ENCODE measurements at places on chromosomes 5 and 9.

DNA sequence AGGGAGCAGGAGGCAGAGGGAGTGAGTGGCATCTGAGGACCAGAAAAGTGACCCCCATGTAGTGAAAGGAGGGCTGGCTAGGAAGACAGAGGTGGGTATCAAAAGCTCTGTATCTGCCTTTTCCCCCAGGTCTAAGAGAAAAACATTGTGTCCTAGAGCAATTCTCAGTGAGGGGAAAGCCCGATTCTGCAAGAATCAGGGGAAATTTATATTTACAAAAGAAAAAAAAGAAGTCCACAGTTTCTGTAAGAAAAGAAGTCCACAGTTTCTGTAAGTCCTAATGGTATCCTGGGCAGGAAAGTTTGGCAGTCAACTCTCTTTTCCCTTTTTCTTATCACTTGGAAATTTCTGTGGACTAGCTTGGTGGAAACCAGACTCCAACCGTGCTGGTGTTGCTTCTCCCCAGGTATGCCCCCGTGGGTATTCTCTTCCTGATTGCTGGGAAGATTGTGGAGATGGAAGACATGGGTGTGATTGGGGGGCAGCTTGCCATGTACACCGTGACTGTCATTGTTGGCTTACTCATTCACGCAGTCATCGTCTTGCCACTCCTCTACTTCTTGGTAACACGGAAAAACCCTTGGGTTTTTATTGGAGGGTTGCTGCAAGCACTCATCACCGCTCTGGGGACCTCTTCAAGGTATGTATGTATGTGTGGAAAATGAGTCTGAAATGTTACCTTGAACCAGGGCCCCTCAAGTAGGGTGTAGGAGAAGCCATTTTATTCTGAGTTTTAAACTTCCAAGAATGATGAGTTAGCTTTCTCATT, 73.0 kb downstream of the SLC1A3 start:
- no peak for DNase-seq

GRCh38 chr9:110744715-110745384, 76.3 kb downstream of the MUSK start:
- DNase-seq = no peak

DNA sequence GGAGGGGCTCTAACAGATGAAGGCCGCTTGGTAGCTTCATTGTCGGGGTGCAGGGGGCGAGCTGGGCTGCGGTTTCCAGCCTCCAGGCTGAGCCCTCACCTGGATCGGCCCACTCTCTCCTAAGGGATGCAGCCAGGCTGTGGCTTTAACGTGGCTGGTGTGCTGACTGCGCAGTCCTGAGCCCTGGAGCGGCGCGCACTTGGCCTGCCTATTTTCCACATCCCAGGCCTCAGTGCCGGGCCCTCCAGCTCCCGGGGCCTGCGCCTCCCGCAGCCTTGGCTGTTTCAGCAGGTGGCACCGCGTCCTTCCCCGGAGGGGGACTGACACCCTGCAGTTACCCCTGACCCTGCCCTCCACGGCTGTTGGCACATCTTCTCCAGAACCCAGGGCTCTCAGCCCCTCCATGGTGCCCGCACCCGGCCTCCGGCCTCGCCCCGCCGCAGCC, 1.4 kb downstream of the RNU6ATAC start:
- DNase-seq = no peak

DNA sequence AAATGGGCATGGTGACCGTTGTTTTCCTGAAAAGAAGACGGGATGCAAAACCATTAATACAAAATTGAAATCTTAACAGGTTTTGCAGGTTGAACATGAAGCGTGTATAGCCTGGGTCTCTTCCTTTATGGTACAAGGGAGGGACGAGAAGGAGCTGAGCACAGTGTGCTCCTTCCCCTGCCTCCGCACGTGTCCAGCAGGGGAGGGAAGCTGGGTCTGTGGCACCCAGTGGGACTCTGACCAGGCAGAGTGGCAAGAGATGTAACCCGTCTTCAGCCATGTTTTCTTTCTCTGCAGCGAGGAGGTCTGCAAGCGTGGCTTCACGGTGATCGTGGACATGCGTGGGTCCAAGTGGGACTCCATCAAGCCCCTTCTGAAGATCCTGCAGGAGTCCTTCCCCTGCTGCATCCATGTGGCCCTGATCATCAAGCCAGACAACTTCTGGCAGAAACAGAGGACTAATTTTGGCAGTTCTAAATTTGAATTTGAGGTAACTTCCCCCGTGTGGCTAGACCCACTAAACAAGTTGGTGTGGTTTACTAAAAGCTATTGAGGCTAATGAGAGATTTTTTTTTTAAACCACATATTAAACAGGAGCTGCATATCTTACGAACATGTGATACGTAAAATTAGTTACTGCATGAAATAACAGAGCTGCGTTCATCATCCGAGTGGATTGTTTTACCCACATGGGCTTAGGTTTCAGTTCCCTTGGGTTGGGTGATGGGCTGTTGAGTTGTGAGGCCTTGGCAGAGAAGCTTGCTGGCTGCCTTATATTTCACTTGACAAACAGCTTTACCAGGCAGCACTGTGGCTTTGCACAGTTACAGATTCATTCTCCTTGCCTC, 143.7 kb downstream of the TRIO start:
- no peak for DNase-seq

DNA sequence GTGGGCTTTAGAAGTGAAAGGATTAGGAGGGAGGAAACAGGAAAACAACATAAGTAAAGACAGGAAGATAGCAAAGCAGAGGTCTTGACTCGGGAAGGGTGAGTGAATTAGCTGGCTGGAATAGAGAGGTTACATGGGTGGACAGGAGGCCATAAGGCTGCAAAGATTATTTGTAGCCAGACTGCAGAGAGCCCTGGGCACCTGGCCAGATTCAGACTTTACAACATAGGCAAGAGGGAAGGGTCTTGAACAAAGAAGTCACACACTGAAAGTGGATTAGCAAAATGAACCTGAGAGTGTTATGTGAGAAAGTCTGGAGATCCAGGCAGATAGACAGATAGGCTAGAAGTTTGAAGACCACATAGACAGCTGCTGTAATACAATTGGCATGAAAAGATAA, 29.7 kb upstream of the CER1 start:
- DNase-seq = no peak

GRCh38 chr9:71646131-71646530, 122.2 kb downstream of the CEMIP2 start:
- no peak for DNase-seq

DNA sequence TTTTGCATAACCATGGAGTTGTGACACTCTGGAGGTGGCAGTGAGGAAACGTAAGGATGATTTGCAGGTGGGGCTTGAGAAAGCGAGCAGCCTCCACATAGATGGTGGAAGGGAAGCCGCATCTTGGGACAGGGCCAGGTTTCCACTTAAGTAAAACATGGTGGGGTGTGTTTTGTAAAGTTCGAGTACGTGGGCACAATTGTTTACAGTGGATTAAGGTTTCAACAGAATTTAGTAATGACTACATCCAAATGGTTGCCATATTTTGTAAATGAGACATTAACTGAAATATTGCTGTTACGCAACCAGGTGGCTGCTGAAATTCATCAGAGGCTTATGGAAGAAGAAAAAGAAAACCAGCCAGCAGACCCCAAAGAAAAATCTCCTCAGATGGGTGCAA, 85.4 kb upstream of the IL7R start:
- no peak for DNase-seq

DNA sequence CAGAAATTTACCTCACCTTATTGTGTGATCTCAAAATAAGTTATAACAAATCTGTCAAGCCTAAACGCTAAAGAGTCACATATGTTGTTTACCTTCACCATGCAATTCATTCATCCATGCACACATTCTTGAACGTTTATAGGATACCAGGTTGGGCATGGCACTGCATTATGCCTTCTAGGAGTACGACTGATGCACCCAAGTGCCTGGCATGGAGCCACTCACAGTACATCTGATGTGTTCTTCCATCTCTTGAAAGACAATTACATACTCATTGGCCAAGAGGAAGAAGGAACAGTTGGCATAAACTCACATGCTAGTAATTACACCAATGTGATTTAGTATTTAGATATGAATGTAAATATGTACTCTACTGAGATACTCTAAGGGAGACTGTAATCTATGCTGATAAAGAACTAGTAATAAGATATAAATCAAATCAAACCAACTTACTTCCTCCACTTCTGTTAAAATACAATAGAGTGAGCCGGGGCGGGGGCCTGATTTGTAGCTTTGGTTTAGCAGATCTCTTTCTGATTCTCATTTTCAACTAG, 90.7 kb downstream of the LPAR1 start:
- DNase-seq = no peak

DNA sequence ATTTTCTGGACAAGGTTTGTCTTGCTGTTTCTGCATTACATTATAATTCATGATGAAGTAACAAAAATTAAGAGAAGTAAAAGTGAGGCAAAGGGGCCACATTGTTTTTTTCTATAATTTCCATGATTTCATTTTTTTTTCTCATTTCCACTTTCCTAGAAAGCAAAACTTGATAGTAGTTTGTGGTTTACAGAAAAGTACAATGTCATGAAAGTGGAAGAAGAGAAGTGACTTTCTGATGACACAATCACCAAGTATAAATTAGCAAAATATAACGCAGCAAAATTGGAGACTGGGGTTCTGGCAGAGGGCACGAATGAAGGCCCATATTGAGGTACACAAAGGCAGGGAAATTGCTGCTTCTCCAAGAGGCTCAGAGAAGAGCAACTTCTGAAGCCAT, 5.0 kb upstream of the IFNA14 start:
- no peak for DNase-seq

- DNase-seq = no peak
Observed at GRCh38 chr5:128101676-128102075, 18.1 kb downstream of the SLC12A2 start.

- DNase-seq = no peak
Observed at GRCh38 chr5:123976379-123977033, 464.5 kb downstream of the CSNK1G3 start.

GRCh38 chr9:129220771-129221170, 42.7 kb upstream of the IER5L start:
- no peak for DNase-seq

DNA sequence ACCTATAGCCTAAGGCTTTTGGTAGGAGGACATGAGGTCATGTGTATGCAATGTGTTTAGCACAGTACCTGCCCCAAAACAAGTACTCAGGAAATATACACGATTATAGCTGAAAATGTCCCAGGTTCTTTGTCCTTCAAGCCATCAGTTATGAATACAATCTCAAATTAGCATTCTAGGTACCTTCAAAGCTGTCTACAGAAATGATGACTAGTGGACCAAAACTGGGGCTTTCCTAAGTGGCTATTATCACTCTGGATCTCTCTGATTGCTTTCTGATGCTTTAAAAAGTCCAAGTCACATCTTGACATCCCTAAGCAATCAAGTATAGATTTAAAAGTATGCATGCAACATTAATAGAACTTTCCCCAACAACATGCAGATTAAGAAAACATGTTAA, 93.0 kb upstream of the SLIT3 start:
- DNase-seq = no peak

GRCh38 chr5:65050826-65051498, 282.2 kb downstream of the CWC27 start:
- peak; percentile 22 for DNase-seq

DNA sequence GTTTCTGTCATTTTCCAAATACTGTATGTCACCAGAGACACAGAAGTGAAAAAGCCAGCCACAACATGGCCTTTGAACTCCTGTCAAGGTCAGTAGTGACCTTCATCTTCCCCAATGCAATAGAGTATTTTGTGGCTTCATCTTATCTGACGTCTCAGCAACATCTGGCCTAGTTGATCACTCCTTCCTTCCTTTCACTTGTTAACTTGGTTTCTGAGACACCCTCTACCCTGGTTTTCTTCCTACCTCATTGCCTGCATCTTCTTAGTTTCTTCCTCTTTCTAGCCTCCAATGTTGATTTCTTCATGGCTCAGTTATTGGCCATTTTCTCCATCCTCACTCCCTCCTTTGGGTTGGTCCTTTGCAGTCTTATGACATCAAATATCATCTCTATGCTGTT, 36.3 kb downstream of the GLIS3 start:
- no peak for DNase-seq

DNA sequence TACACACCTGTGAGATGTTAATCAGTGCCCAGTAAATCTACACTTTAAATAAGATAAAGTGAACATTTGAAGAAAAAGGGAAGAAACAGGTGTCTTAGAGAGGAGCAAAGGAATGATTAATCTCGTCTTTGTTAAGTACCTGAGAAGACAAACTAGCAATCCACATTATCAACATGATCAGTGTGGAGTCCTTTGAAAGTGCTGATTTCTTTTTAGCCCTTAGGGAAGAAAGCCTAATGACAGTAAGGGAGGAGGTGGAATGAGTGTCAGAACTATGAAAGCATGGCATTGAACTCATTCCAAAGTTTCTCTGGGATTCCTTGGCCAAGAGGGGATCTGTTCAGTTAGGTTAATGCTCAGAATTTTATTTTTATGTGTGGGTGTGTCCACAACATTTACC, 1109.0 kb upstream of the ACO1 start:
- no peak for DNase-seq

GRCh38 chr9:131623655-131624330, 78.5 kb downstream of the PRRT1B start:
- no peak for DNase-seq

DNA sequence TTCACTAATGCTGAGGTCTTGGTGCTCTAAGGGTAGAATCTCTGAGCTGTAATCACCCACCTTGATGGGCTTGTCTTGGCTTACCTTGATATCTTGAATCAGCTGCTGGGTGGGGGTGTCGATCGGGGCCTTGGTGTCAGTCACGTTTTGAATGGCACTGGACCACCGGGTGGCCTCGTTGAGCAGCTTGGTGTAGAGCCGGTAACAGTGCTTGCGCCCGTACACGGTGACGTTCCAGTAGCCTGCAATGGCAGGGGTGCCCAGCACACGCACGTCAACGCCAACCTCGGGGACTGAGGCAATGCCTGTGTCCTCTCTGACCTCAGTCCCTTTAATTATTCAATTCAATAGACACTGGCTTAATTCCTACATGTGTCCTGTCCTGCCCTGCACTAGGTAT, 63.1 kb upstream of the RETREG1 start:
- DNase-seq = no peak

- DNase-seq = no peak
Observed at GRCh38 chr5:111742177-111742994, 14.6 kb downstream of the NREP start.

- no peak for DNase-seq
Observed at GRCh38 chr9:93372391-93372790, 79.1 kb upstream of the FAM120A start.

DNA sequence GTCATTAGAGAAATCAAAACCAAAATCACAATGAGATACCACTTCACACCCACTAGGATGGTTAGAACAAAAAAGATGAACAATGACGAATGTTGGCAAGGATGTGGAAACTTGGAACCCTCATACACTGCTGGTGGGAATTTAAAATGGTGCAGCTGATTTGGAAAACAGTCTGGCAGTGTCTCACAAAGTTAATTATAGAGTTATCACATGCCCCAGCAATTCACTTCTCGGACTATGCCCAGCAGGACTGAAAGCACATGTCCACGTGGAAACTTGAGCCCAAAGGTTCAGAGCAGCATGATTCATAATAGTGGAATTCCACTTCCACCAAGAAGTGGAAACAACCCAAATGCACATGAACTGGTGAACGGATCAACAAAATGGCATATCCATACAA, 85.0 kb upstream of the HRH2 start:
- DNase-seq = no peak

DNA sequence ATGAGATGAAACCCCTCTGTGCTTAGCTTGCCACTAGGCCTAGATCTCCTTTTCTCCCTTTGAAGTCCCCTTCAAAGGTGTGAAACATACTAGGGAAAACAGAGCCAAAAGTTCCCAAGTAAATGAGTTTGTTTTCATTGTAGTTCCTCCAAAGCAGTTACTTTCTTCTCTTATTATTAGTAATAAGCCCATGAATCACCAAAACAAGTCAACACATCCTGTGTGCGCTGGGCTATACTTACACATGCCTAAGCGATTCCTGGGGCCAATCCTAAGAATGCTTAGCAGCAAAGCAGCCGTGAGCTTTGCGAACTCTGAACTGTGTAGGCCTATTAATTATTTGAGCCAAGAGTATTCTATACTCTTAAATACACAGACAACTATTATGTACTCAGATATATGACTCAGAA, 7.6 kb downstream of the ENC1 start:
- DNase-seq = no peak
